Left lung (tissue), 14 donors: ENCODE measurements at places on chromosomes 1 and 21. TPM values are rescaled to one million over a fixed set of nuclear protein-coding genes. Genes with fewer than 3 reads are reported as not detected.

- no peak for DNase-seq
These were observed 35.6 kb downstream of the LYST start for GRCh38 chr1:235831148-235831547.

DNA sequence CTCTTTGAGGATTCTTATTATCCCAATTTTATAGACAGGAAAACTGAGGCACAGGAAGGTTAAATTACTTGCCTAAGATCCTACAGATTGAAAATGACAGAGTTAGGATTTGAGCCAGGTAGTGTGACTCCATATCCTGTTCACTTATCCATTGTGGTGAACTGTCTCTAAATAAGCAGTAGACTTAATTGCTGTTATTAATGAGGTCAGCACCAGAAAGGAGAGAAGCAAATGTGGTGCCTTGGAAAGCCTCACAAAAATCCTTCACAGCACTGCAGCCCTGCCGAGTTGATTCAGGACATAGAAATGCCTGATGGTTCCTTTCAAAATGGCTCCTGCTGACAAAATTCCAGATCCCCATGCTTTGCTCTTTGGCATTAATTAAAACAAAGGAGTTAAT is 193.3 kb upstream of the BEND5 start:
- no peak for DNase-seq

GRCh38 chr1:58108783-58109182 is 437.7 kb downstream of the OMA1 start:
- DNase-seq = no peak

- no peak for DNase-seq
These were observed 35.2 kb downstream of the ZNF670 start for GRCh38 chr1:247043406-247043805.

DNA sequence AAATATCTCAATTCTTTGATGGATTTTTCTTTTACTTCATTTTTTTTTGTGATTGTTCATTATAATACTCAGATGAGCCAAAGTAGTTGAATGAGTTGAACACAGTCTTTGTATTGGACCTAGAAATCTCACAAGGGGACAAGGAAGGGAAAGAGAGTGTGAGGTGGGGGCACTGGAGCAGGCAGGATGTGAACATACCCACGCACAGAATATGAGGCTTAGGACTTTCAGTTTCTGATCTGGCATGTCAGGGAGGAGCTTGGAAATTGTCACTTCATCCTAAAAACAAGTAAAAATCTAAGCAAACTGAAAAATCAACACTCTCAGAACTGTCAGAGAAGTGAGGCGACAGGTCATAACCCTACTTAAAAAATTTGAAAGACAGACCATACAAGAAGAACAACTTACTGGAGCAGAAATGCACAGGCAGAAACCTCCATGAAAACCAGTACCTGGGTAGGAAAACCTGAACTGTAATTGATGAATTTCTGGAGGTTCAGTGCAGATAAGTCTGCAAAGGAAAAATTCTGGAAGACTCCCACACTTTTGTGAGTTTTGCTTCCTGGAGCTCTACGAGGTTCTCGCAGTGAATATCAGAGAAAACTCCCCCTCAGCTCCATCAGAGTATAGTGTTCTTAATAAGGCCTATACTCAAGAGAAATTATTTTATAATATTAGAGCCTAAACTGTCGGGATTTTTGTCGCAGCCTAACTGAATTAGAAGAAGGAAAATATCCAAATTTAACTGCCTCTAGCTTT is 3.6 kb upstream of the PTGS2 start:
- DNase-seq = no peak

DNA sequence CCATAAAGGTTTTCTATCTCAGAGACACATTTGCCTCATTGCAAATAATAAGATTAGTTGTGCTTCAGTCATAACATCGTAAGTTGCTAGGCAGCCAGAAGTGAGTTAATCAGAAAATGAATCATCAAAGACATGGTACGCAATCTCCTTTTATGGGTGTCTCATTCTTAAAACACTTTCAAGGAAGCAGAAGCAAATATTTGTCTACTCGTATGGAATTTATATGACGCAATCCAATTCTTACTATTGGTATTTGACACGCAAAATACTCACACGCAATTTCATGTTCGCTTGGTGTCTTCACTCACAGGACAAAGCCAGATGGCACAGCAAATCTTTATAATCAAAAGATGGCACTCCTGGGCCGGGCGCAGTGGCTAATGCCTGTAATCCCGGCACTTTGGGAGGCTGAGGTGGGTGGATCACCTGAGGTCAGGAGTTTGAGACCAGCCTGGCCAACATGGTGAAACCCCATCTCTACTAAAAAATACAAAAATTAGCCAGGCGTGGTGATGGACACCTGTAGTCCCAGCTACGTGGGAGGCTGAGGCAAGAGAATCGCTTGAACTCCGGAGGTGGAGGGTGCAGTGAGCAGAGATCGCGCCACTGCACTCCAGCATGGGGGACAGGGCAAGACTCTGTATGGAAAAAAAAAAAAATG is 56.4 kb downstream of the HLCS start:
- no peak for DNase-seq

GRCh38 chr21:44697811-44698734 is 1.1 kb downstream of the KRTAP10-12 start:
- peak; percentile 76 for DNase-seq

DNA sequence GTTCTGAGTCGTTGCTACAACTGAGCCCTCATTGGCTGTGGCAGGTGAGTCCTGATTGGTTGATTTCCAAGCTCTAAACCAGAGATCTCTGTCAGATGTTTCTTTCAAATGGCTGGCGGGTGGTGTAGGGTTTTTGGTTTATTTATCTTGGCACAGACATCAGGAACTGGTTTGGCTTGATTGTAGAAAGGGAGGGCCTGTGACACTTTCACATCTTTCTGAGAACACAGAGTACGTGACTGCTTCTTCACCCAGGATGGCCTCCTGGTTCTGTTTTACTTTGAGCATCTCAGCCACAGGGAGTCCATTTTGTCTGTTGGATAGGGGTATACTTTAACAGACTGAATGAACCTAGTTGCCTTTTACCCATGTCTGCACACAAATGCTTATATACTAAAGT is 89.4 kb upstream of the GPR52 start:
- DNase-seq = no peak

- no peak for DNase-seq
These were observed 19.9 kb downstream of the ACOT11 start for GRCh38 chr1:54567961-54568360.

DNA sequence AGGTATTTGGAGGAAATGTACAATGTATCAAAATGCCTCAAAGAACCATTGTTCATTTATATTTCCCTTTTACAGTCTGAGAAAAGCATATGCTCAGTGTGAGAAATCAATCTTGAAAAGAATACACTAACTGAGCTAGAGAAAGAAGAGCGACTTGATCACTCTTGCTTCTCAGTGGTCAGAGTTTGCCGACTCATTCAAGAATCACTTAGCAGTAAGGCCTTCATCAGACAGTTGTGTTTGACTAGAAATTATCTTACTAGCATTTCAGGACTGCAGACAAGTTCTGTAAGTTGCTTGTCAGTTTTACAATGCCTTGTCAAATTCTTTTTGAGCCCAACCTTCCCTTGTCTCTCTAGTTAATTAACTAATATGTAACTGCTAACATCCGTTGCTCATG is 12.9 kb downstream of the RGS18 start:
- DNase-seq = no peak

GRCh38 chr1:194515916-194516315 is 1329.5 kb upstream of the B3GALT2 start:
- no peak for DNase-seq

DNA sequence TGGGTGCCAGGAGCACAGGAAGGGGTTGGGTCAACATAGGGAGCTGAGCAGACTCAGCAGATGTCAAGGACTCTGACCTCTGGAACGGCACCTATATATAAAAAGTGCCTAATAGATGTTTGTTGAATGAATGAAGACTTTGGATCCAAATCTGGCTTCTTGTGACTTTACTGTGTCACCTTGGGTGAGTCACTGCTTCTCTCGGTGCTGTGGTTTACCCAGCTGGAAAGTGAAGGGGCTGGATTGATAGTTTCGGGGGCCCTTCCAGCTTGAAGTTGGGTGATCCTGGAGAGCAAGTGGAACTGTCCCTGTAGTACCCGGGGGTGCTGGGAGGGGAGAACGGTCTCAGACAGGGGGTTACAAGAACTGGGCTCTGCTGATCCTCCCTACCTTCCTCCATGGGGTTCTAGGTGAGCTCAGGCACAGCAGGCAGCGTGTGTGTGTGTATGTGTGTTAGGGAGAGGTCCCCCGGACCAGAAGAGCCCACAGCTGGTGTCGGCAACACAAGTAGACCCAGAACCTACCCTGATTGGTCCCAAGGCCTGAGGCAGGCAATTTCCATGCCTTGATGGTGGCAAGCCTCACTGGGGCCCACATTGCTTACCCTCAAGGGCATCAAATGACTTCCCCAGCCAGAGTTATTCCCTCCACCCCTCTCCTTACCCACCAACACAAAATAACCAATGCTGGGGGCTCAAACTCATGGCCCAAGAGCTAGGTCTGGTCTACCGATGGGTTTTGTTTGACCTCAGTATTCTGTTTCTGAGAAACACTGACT is 5.5 kb upstream of the PADI1 start:
- DNase-seq = no peak

GRCh38 chr1:41240781-41241353 is 1.2 kb downstream of the SCMH1 start:
- peak; percentile 41 for DNase-seq

DNA sequence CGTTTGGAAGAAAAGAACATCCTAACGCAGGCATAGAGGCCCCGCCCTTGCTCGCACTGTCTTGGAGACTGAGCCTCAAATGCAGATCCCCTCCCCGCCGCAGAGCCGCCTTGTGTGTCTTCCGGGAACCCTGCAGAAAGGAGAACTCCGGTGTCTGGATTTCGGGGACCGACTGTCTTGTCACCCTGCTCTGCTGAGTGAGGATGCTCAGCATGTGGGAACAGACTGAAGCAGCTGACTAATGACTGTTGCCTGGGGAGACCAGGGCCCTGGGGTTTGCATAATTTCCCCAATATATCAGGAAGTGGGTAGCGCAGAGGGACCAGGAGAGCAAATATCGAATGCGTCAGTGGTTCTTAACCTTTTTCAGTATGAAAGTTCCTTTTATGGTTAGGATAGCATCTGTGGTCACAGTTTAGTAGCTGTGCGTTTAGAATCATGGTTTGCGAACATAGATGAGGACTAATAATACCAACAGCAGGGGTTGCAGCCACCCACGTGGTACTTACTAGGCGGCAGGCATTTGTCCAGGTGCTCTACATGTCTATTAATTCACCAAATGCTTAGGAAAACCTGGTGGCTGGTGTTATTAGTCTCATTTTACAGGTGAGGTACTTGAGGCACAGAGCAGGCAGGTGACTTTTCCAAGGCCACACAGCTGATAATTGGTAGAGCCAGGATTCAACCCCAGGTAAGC is 14.3 kb downstream of the GPR137B start:
- DNase-seq = peak; percentile 85

GRCh38 chr21:26846036-26846931 is 1.1 kb upstream of the ADAMTS1 start:
- DNase-seq = peak; percentile 79

- DNase-seq = no peak
These were observed 73.7 kb upstream of the NRIP1 start for GRCh38 chr21:15138490-15138889.

DNA sequence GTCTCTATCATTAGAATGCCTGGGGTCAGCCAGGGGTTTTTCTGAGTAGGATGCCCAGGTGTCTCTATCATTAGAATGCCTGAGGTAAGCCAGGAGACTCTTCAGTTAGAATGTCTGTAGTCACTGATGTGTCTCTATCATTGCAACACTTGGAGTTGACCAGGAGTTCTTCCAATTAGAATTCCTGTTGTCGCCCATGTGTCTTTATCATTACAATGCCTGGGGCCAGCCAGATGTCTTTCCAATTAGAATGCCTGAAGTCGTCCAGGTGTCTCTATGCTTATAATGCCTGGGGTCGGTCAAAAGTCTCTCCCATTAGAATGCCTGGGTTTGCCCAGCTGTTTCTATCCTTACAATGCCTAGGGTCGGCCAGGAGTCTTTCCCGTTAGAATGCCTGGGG is 55.8 kb downstream of the RNF187 start:
- DNase-seq = no peak

- no peak for DNase-seq
These were observed 62.5 kb downstream of the UBIAD1 start for GRCh38 chr1:11335417-11336056.

- no peak for DNase-seq
These were observed 5.8 kb upstream of the PAQR6 start for GRCh38 chr1:156253634-156254033.

The TFF3 gene
- 9.4 TPM for polyA plus RNA-seq

The MROH9 gene
- polyA plus RNA-seq = 0.64 TPM

The TAF5L gene
- 19.1 TPM for polyA plus RNA-seq

The ACOT11 gene
- 12.6 TPM for polyA plus RNA-seq

The HES3 gene
- polyA plus RNA-seq = not detected

The CELF3 gene
- 0.72 TPM for polyA plus RNA-seq

The KCNN3 gene
- polyA plus RNA-seq = 2.0 TPM

The AMY1B gene
- polyA plus RNA-seq = 0.17 TPM
